ENCODE measurements at places on chromosomes 12 and 14. TPM values are rescaled to one million over a fixed set of nuclear protein-coding genes. Genes with fewer than 3 reads are reported as not detected.

Gene PTPRR
- total RNA-seq: 0.38 TPM

Gene POC1B
- 17.1 TPM for total RNA-seq

Gene ELK3
- 14.6 TPM for total RNA-seq

Gene HOXC12
- 0.05 TPM for total RNA-seq

Data from thymus (tissue), 14 donors.